ENCODE measurements at places on chromosomes 1 and 21.

DNA sequence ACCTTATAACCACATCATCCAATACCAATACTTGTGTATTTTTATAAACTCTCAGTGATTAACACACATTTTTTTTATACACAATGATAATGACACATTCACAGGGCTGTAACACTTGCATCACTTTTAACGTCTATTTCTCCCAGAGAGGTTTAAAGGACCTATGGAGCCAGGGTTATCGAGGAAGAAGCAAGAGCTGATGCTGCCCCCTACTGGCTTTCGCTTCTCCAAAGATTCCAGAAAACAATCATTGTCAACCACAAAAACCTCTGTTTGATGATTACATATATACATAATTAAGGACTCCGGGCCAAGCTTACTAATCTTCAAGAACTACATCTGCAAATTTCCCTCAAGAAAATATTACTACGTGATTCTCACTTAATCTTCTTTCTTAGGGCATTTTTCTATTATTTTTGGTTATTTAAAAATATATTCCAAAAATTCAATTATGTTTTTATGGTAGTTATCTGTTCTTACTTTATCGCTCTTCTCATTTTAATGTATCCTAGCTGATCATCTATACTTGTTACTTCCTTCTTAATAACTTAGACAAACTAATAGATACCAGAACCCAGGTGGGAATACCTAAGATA lies 214.5 kb downstream of the VAV3 start:
- peak; percentile 38 for DNase-seq

DNA sequence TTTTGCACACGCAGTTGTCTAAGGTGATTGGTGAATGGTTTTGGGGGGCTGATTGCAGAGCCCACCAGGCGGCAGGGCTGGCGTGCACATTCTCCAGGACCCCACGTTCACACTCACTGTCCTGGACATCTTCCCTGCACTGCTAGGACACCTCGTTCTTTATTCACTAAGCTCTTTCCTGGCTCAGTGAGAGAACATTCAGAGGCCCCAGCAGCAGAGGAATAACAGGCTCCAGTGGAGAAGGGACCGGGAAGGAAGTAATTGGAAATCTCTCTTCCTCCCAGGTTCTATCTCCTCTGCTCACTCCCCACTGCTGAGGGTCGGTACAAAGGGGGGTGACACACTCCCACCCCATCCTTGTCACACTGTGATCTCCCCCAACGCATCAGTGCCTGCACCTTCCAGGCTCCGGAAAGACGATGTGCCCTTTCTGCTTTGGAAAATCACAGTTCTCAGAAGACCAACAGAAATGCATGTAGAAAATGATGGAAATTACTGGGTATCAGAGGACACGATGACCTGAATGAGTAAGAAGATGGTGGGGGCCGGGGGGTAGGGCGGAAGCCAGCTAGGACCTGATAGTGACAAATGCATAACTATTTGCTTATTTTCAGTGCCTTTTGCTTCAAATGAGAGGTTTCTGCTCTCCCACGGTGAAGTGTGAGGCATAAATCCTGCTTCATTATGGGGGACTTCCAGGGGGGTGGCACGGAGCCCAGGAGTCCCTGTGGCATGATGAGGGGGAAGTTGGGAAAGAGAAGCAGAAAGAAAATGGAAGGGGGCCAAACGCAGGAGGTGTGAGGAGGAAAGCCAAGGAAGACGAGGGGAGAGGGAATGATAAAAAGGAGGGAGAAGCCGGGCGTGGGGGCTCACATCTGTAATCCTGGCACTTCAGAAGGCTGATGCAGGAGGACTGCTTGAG lies 25.2 kb upstream of the KIF26B start:
- no peak for DNase-seq

DNA sequence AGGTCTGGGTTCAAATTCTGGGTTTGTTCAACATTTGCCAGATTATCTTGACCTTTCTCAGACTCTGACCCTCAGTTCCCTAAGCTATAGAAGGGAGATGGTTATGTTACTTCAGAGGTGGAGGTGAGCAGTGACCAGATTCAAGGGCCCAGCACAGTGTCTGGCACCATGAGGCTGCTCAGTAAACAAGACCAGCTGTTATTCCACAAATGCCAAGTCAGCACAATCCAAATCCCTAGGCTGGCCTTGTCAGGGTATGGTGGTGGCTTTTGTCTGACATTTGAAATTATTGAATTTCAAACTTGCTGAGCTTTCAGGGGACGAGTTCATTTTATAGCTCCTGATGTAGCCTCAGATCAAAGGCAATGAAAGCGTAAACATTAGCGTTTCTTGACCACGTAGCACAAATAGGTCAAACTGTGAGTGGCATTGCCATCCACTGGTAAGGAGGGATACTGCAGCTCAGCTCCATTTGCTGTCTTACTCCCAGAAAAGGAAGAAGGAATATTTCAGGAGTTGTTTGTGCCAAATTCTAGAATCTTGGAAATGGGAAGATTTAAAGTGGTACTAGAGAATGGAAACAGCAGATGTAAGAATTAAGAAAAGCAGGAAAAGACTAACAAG lies 94.3 kb upstream of the EDN2 start:
- no peak for DNase-seq

DNA sequence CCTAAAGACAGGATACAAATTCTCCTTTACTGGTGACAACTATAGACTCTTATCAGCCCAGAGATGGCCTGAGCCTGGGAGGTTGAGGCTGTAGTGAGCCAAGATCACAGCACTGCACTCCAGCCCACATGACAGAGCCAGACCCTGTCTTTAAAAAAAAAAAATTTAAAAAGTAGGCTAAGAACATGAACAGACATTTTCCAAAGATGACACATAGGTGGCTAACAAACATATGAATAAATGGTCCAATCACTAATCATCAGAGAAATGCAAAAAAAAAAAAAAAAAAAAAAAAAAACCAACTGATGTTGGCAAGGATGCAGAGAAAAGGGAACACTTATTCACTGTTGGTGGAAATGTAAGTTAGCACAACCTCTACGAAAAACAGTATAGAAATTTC lies 65.0 kb downstream of the TOR3A start:
- DNase-seq: no peak

DNA sequence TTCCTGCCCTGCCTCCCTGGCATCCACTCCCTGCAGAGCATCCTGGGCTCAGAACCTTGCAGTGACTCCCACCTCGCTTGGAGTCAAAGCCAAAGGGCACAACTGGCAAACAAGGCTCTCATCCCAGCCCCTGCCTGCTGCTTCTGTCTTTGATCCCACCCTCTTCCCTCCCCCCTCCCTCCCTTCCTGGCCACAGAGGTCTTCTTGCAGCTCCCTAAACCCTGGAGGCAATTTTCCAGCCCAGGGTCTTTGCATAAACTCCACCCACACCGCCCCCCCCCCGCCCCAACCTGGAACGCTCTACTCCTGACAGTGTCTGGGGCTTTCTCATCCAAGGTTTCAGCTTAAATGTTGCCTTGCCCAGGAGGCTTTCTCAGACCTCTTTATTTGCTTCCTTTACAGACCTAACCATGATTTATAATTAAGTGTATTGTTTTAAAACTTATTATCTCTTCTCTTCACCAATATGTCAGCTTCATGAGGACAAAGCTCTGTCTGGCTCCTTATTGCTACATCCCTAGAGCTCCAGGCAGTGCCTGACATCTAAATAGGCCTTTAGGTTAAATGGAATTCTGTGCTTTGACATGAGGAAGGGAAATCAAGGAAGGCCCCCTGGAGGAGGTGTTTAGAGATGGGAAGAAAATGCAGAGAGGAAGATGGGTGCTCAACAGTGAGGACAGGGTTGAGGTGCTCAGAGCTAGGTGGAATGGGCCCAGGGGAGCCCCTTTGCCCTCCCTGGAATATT lies 37.7 kb upstream of the PADI1 start:
- DNase-seq: no peak

GRCh38 chr1:52239708-52240001 lies 97.8 kb downstream of the ZFYVE9 start:
- DNase-seq: no peak

- DNase-seq: no peak
Measured at GRCh38 chr1:22652881-22653316, at the start of gene C1QB. Gene C1QB, plus strand, starts transcription at chr1:22653236. Its CDS starts 6,227 bp downstream, at chr1:22659463.

GRCh38 chr21:38751379-38752050 lies 54.2 kb upstream of the ETS2 start:
- DNase-seq: no peak

Data from AG04449 (cell line).